Activated naive CD4-positive, alpha-beta T cell treated with anti-CD3 and anti-CD28 coated beads, Interleukin-2, amount 50 U/mL, for 72 hours (primary cell): ENCODE measurements at places on chromosomes 3 and 15.

DNA sequence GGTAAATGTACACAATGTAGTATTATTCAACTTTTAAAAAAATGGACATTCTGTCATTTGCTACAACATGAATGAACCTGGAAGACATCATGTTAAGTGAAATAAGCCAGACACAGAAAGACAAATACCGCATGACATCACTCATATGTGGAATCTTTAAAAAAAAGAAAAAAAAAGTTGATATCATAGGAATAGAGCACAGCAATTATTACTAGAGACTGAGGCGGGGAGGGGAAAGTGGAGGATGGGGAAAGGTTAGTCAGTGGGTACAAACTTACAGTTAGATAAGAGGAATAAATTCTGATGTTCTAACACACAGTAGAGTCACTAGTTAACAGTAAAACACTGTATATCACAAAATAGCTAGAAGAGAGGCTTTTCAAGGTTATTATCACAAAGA is 22.2 kb downstream of the RYK start:
- DNase-seq: no peak

DNA sequence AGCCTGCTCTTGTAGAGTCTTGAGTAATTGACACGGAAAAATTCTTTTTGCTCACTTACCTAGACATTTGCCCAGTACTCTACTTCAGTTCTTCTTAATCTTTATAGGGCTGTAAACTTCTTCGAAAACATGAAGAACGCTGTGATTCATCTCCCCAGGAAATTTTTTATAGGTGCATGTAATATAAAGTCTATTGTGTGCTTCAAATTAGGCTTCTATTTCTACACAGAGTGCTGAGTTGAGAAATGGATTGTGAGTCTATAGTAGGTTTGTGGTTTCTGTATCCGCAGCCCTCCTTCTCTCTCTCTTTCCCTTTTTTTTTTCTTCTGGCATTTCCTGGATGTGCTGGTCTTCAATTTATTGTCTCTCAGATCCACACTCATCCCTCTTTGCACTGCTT is 183.3 kb upstream of the DCBLD2 start:
- no peak for DNase-seq

- DNase-seq: no peak
Observed at GRCh38 chr3:72535772-72536171, 312.5 kb downstream of the SHQ1 start.

- DNase-seq: no peak
Observed at GRCh38 chr15:40053079-40053830, 14.3 kb upstream of the SRP14 start.

DNA sequence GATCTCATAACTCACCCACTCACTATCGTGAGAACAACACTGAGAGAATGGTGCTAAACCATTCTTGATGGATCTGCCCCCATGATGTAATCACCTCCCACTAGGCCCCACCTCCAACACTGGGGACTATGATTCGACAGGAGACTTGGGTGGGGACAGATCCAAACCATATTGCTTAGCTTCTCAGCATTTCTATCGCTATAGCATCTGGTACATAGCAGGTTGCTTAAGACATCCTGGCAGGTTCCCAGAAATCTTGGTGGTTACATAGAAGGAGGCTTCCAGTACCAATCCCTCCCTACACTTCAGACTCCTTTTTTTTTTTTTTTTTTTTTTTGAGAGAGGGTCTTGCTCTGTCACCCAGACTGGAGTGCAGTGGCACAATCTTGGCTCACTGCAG is 487.8 kb downstream of the EDEM1 start:
- DNase-seq: no peak

- DNase-seq: no peak
Observed at GRCh38 chr3:14879211-14879874, 60.6 kb downstream of the FGD5 start.

GRCh38 chr3:5799398-5799797 is 611.9 kb downstream of the EDEM1 start:
- no peak for DNase-seq

- DNase-seq: no peak
Observed at GRCh38 chr3:20083253-20083652, 43.0 kb downstream of the KAT2B start.

DNA sequence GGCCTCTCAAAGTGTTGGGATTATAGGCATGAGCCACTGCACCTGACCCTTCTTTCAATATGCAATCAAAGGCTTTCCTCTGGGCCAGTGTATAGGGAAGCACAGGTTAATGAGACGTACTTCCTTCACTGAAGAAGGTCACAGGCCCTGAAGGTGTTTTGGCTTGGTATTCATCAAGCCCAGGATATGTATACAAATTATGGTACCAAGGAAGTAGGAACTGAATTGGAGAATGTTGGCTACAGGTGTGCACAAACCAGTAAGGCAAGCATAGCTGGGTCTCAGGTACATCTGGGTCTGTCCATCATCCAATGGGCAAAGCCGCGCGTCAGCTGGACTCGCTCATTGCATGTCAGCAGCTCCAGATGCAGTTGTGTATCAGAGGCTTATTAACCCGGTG is 237.9 kb downstream of the ADAMTS17 start:
- DNase-seq: no peak

GRCh38 chr3:180036671-180037455 is at the start of gene PEX5L:
Gene PEX5L (minus strand): TSS chr3:180036937. CDS start chr3:180036599, 338 bp downstream.
- peak; percentile 49 for DNase-seq

DNA sequence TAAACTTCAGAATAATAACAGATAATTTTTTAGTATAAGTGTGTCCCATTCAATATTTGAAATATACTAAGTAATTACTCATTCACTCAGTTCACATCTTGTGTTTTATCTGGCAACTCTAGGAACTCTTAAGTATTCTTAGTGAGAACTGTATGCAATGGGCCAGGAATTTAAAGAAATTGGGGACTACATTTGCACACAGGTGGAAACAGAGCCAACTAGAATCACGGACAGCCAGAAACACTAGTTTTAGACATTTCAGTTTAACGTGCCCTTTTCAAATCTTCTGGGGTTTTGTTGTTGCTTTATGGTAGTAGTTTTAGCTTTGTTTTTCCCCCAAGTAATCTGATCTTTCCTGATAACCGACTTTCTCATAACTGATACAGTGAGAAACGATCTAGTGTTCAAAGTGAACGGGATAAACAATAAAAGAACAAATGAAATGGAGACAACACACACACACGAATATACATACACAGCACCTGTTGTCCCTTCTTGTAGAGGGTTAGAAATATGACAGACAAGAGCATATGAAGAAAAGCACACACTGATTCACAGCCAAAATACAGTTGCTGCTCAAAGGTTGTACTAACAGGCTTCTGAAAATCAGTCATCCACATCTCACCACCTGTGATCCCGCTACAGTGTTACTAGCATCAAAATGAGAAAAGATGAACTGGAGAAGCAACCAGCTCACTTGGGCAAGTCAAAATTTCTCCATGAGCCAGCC is 167.0 kb downstream of the FMN1 start:
- DNase-seq: no peak

GRCh38 chr15:50358845-50359244 is 3.8 kb upstream of the GABPB1 start:
- no peak for DNase-seq

GRCh38 chr3:145197051-145197820 is 963.7 kb downstream of the PLOD2 start:
- DNase-seq: no peak

DNA sequence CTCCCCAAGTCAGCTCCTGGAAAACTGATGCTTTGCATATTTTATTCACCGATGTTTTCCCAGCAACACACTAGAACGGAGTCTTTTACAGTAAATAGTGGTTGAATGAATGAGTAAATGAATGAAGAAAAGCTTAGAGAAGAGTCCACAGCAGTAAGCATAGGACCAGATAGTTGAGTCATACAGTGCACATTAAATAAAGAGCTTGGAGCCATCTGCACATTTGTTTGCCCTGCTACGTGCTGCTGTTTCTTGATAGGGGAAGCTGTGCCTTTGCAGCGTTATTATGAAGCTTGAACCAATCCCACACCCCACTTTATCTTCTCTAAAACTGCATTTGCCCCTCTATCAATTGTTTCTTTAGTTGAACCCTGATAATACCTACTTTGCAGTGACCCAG is 1.2 kb downstream of the FAM98B start:
- DNase-seq: no peak

DNA sequence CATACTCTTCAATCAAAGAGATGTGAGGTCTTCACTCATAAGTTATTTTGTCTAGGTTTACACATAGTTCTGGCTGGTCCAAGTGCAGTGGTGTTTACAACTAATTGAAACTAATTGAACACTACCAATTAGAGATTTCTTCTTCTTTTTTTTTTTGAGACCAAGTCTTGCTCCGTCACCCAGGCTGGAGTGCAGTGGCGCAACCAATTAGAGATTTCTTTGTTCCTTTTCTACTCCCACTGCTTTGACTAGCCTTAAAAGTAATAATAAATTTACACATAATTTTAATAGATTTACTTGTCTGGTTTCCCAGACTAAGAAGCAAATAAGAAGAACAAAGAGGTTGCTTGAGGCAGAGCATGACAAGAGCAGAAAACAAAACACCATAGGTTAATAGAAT is 6.7 kb upstream of the DENND6A start:
- no peak for DNase-seq

DNA sequence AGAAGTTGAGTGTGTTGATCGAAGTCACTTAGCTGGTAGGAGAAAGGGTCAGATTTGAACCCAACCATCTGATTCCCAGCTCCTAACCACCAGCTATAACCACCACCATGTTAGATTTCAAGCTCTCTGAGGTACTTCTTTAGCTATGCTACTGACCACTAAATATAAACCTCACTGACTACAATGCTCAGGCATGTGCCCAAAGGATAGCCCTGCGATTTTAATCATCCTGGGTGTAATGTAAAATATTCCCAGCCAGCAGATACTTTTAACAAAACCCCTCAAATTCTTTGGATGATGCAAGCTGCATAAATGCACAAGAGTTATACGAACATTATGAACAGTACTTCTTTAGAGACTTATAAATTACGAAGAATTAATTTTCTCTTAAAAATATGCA is 115.2 kb upstream of the TSC22D2 start:
- DNase-seq: no peak

- DNase-seq: no peak
Observed at GRCh38 chr15:36608180-36608579, 28.8 kb downstream of the CDIN1 start.

DNA sequence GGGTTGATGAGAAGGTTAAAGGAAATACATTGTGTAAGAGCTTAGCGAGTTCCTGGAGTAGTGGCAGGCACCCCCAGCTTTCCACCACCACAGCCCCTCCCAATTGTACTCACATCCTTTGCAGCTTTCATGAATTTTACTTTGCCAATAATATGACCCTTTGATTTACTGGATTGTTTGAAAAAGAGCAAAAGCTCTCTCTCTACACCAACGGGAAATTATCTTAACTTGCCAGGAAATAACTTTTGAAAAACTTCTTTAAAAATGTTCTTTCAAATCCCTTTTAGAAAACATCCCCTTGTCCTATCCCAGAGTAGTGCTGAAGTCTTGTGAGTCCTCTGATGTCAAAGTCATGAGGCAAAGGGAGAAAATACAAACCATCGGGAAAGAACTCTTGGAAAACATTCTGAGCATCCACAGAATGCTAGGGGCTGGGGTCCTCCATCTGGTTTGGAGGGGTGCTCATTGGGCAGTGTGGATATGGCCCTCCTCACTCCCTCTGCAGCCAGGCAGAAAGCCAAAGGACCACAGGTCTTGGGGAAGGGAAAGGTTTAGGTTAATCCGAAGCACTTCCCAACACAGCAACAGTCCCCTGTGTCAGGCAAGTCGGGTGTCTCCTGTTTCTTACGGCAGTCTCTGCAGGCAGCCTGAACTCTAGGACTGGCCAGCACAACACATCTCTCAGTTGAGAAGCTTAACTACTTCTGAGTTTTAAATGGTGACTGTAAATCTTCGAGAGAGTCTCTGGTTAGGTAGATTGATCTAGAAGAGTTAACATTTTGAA is 36.5 kb downstream of the BOC start:
- no peak for DNase-seq

- no peak for DNase-seq
Observed at GRCh38 chr3:15223685-15224572, 17.9 kb downstream of the CAPN7 start.

GRCh38 chr15:48630245-48630644 is 15.3 kb downstream of the FBN1 start:
- DNase-seq: no peak

- DNase-seq: no peak
Observed at GRCh38 chr15:34951993-34952392, 17.5 kb downstream of the AQR start.

DNA sequence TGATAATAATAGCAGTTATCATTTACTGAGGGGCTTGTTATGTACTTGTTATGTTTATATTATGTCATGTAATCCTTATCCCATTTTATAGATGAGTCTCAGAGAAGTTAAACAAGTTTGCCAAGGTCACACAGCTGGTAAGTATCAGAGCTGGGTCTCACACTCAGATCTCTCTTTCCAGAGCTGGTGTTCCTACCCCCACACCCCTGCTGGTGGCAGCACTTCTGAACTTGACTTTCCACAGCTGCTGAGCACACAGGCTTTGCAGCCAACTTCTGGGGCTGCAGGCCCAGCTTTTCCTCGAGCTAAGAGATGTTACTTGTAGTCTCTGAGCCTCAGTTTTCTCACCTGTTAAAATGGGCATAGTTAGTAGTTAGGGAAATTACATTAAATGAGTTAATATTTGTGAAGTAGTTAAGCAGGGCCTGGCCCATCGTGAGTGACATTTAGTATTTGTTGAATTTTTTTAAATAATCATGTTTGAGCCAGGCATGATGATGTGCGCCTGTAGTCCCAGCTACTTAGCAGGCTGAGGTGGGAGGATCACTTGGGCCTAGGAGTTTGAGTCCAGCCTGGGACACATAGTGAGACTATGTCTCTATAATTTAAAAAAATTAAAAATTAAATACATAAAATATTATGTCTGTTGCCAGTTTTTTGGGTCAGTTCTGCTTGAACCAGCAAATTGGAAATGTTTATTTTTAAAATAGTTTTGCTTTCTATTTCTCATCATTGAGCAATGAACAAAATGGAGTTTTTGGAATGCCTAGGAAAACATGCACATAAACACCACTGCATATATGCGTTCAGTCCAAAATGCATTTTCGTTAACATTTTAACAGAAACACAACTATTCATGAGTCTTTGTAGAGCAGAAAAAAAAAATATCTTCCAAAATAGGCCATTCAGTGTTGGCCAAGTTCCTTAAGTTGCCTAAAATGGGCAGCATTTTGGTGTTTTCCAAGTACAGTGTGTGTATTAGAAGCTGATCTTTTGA is 87.3 kb downstream of the SMAD6 start:
- no peak for DNase-seq

DNA sequence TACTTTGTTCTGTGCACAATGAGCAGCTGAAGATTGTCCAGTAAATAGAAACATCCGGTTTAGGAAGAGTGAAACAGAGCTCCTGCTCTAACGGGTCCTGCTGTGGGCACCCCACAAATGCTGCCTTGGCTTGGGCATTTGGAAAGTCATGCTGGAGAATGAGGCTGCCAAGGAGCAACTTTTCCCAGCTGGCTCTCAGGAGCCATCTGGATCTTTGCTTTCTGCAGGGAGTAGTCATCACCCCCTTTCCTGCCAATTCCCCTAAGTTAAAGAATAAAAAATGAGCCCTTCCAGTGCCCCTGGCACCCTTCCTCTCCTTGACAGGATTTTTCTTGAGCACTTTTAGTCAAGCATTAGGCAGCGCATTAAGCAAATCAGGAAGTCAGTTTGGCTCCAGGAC is 90.0 kb downstream of the FAM43A start:
- DNase-seq: no peak
